ENCODE measurements at places on chromosomes 11 and 22.

- DNase-seq, result no peak
Measured at GRCh38 chr11:62054484-62055121, 69.2 kb upstream of the INCENP start.

GRCh38 chr22:23263651-23264555, 83.6 kb downstream of the BCR start:
- DNase-seq, result no peak

GRCh38 chr11:122360875-122361274, 244.9 kb upstream of the BLID start:
- no peak for DNase-seq

GRCh38 chr22:47367107-47367690, 604.7 kb downstream of the TBC1D22A start:
- DNase-seq, result no peak

DNA sequence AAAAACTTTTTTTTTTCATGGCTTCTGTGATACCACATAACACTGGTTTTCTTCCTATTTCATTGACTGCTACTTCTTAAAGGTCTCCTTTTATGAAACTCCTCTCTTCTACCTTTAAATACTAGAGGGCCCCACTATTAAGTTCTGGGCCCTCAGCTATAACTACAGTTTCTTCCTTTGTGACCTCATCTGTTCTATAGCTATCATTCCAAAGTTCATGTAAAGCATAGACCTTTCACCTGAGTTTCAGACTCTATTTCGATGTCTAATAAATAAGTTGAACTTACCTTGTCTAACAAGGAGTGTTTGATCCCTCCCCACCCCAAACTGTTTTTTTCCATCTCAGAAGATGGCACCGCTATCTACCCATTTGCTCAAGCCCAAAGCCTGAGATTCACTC, 35.2 kb downstream of the PAAF1 start:
- no peak for DNase-seq

DNA sequence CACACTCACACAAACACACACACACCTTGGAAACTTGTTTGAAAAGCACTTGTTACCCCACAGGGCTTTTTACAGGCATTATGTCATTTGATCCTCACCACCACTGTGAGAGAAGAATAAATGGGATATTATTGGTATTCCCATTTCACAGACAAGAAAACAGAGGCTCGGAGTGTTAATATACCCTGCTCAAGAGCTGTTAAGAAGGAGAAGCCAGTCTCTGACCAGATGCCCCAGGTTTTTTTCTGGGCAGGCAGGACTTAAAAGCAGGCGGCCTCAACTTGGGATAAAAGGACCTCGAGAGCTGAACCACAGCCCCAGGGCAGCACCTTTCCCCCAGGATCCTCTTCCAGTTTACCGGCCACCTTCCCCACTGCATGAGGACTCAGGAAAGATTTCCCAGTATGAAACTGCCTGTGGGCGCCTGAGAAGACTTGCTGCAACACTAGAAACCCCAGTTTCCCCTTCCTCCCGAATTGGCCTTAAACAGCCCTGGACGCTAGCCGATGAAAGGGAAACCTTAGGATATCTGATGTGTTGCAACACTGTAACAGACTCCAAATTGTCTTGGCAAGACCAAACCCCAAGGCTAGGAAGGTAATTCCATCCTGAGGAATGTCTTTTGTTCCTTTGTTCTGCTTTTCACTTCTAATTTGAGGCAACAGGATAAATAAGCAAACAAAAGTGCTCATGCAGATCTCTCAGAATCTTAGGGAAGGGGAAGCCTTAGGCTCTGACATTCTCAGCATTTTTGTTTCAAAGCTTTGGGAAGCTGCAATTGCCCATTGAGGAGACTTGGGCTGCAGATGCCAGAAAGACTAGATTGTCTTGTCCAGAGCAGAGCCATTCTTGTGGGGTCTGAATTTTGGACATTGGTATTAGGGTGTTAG, 173.5 kb downstream of the TRIM29 start:
- no peak for DNase-seq

- no peak for DNase-seq
Measured at GRCh38 chr11:120457996-120458395, 53.6 kb upstream of the GRIK4 start.

- DNase-seq, result no peak
Measured at GRCh38 chr11:70637186-70637800, 239.0 kb downstream of the CTTN start.

GRCh38 chr11:66126808-66127555, 56.9 kb downstream of the PACS1 start:
- DNase-seq, result peak; percentile 52

- no peak for DNase-seq
Measured at GRCh38 chr11:32529994-32530588, 53.5 kb upstream of the EIF3M start.

- no peak for DNase-seq
Measured at GRCh38 chr22:49141761-49142160, 685.9 kb downstream of the BRD1 start.

DNA sequence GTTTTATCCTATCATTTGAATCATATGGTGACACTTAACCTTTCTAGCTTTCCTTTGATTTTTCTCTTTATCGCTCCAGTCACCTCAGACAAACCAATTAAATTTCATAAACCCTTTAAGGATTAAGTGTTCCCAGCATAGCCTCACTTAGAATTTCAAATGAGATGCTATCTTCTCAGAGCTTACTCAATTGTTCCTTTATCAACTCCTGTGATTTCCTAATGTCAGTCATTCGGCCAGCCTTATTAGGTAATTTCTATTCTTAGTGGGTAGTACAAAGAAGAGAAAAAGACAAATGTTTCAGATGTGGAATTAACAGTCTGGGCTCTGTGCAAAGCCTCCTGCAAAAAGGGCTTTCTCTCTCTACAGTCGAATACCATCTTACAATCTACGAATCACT, 77.1 kb upstream of the CCDC90B start:
- DNase-seq, result no peak

DNA sequence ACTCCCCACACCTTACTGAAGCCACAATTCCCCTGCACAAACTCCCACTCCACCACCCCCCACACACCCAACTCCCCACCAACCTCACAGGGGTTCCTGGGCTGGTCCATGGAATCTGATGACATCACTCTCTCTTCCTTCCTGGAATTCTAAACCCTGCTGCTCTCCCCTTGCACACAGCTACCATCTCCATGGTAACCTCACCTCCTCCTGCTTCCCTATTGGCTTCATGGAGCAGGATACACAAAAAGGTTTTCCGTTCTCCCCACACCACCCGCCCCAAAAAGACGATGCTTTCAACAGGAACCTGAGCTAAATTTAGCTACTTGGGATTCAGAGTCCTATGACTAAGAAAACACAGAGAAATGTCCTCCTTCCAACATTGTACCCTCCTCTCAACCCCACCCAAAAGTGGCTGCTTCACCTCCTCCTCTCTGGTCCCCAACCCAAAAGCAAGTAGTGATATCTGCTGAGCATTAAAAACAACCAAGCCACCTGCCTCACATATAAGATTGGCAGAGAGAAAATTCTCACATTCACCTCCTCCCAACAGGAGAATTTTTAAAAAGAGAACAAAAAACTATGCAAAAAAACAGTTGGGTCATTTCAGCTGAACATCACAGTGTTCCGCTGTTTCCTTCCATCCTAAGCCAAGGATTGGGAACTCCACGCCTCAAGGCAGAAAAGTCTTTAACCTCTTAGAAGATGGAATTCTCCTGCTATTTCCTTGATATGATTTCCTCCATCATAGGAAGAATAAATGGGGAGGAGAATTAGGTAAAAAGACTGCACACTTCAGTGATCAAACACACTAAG, 66.9 kb downstream of the RBFOX2 start:
- no peak for DNase-seq

DNA sequence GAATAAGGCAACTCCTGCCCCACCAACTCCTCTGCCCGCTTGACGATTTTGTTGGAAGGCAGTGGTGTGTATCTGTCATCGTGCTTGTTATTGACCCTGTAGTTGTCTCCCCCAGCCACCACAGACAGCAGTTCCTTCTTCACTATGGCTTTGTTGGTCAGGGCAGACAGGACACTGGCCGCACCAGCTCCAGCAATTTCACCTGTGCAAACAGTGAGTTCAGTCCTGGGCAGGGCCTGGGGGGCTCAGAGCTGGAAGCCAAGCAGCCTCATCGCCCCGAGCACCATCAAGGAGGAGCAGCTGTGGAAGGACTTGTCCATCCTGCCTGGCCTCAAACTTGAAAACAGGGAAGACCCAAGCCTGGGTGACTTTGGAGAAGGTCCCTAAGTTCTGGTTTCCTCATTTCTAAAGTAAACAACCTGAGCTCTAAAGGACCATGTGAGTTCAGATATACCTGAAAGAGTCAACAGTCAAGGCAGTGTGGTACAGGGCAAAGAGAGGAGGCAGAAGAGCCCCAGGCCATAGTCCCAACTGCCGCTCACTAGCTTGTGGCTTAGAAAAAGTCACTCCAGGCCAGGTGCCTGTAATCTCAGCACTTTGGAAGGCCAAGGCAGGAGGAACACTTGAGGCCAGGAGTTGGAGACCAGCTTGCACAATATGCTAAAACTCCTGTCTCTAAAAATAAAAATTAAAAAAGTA, 4.6 kb downstream of the PLAAT2 start:
- no peak for DNase-seq

- DNase-seq, result no peak
Measured at GRCh38 chr11:102276362-102276761, 40.9 kb upstream of the BIRC3 start.

- DNase-seq, result no peak
Measured at GRCh38 chr22:43487311-43488030, 75.7 kb downstream of the MPPED1 start.

- DNase-seq, result no peak
Measured at GRCh38 chr11:14981507-14981906, 9.4 kb upstream of the CALCA start.

DNA sequence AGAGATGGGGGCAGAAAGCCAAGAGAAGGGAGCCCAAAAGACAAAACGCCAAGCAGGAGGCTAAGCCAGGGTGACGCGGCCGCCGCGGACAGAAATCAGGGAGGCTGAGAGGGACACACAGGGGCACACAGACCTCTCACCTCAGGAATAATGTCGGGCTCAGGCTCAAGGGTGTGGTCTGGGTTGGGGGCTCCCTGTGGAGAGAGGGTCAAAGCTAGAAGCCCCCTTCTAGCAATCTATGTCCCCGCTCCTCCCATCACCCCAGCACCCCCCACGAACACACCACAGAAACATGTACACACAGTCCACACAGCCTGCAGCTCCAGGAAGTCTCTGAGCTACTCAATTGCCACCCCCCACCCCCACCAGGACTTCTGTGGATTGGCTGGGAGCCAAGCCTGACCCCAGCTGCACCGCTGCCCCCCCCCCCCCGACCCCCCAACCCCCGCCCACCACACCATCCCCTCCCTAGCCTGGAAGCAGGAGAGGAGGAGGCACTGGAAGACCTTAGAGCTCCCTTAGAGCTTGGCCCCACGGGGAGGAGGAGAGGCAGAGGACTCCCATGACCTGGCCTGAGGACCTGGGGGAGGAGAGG, 6.9 kb downstream of the BCL9L start:
- DNase-seq, result no peak

DNA sequence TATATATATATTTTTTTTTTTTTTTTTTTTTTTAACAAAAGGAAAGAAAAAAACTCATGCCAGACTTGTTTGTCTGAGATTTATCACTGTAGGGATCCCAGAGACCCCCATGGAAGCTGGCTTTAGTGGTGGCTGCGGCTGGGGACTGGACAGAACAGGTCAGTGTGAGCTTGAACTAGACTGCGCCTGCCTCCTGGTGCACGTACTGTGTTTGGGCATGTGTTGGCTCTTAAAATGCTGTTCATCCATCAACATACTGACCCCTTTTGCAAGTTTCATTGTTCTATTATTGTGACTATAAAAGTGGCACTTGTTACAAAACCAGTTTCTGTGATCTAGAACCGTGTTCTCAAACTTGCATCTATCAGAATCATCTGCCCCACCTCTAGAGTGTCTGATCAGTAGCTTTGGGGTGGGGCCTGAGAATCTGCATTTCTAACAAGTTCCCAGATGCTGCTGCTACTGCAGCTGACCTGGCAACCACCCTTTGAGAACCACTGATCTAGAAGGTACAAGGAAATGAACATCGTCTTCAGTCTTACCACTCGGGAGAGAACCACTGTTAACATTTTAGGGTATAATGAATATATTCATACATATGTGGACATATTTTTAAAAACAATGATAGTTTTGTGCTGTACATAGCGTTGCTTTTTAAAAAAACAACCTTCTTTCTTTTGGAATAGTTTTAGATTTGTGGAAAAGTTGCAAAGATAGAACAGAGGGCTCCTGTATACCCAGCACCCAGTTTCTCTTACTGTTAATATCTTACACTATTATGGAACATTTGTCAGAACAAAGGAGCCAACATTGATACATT, 54.0 kb downstream of the ZNRF3 start:
- no peak for DNase-seq

DNA sequence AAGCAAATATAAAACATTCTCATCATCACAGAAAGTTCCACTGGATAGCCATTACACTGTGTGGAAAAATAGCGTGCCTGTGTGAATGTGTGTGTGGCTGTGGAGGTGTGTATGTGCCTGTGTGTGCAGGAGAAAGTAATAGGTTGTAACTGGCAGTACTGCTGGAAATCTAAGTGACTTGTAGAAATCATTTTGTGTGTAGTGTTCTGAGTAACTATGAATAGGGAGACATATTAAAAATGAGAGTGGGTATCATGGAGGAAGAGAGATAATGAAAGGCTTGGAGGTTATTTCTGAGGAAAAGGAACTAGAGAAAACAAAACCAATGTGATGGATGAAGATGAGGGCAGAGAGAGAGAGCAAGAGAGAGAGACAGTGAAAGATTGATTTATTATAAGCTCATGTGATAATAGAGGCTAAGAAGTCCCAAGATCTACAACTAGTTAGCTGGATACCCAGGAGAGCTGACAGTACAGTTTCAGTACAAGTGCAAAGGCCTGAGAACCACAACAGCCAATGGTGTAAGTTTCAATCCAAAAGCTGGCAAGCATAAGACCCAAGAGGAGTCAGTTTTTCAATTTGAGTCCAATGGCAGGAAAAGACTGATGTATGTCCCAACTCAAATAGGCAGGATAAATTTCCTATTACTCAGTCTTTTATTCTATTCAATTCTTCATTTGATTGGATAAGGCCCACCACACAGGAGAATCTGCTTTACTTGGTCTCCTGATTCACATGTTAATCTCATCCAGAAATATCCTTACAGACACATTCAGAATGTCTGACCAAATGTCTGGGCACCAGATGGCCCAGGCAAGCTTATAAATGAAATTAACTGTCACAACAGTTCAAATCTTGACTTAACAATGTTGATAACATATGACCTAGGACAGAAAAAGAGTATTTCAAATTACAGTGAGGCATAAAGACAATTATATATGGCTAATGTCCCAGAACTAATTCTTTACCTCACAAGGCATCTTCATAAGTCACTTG, 14.9 kb downstream of the KBTBD3 start:
- DNase-seq, result no peak

GRCh38 chr11:61042961-61043540, 59.2 kb upstream of the CD5 start:
- DNase-seq, result no peak

Data from stimulated activated CD4-positive, alpha-beta T cell treated with anti-CD3 and anti-CD28 coated beads, Interleukin-4, amount 100 ng/mL, for 48 hours (primary cell).